ENCODE measurements at places on chromosomes 4 and X. TPM values are rescaled to one million over a fixed set of nuclear protein-coding genes. Genes with fewer than 3 reads are reported as not detected.

Gene TRIM75
- total RNA-seq: not detected

Gene RHOXF1
- total RNA-seq: 1.4 TPM

GRCh38 chr4:109238746-109239145, 63.7 kb downstream of the COL25A1 start:
- H3K27ac ChIP-seq: no peak overlapping the region
- peaks cover 6% of the 10 kb centered on the region for H3K4me1 ChIP-seq

DNA sequence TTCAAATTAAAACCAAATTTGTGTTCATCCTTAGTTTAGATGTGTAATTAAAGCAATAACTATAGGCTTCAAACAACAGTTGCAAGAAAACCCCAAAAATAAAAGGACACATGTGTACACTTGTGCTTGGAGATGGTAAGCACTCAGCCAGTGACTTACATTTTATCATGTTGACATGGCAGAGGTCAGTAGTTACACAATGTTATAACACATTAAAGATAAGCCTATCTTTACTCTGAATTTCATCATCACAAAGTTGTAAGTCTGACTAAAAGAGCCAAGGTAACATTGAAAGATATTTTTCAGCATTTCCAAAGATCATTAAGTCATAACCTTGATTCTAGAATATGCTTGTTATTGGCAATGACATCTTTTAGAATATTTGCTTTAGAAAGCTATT, 98.5 kb upstream of the PNPLA4 start:
- H3K27ac ChIP-seq: no peak overlapping the region
- no peak for DNase-seq
- H3K27me3 ChIP-seq: no peaks in the 10 kb centered on the region
- H3K4me3 ChIP-seq: no peak overlapping the region
- no peaks in the 10 kb centered on the region for H3K36me3 ChIP-seq

GRCh38 chrX:30414144-30414543, 105.0 kb upstream of the NR0B1 start:
- no peak for DNase-seq
- H3K36me3 ChIP-seq: no peaks in the 10 kb centered on the region
- peak overlapping the region; percentile 51 for H3K27ac ChIP-seq
- H3K4me3 ChIP-seq: peak overlapping the region; percentile 8
- no peaks in the 10 kb centered on the region for H3K27me3 ChIP-seq
- H3K4me1 ChIP-seq: peaks cover 42% of the 10 kb centered on the region

GRCh38 chr4:76943129-76943620, 6.4 kb upstream of the SEPTIN11 start:
- peaks cover 3% of the 10 kb centered on the region for H3K36me3 ChIP-seq
- H3K27ac ChIP-seq: no peak overlapping the region
- no peak for DNase-seq
- no peak overlapping the region for H3K4me3 ChIP-seq
- peaks cover 3% of the 10 kb centered on the region for H3K4me1 ChIP-seq

Gene F11
- 0.53 TPM for total RNA-seq

DNA sequence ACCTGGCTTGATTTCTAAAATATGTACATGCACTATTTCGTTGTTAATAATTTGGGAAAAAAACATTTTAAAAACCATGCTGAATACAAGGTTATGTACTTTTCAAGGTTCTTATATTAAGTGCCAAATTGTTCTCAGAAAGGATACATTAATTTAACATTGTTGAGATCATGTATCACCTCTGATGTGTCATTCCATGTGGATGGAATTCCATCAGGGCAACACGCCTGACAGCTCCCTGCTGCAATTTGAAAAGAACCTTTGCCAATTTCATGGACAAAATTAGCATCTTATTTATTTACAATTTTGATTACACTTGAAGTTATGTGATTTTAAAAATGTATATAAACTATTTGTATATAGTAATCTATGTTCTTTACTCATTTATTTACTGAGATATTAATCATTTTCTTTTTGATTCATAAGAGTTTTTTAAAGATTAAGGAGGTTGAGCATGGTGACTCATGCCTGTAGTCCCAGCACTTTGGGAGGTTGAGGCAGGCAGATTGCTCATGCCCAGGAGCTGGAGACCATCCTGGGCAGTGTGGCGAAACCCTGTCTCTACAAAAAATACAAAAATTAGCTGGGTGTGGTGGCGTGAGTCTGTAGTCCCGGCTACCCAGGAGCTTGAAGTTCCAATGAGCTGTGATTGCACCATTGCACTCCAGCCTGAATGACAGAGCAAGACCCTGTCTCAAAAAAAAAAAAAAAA, 142.8 kb downstream of the ENPP6 start:
- H3K27me3 ChIP-seq: peaks cover 18% of the 10 kb centered on the region
- no peaks in the 10 kb centered on the region for H3K4me1 ChIP-seq
- no peak overlapping the region for H3K27ac ChIP-seq
- H3K36me3 ChIP-seq: peaks cover 3% of the 10 kb centered on the region

Gene TMSB15A
- total RNA-seq: 113 TPM

- H3K36me3 ChIP-seq: no peaks in the 10 kb centered on the region
- no peak for DNase-seq
- H3K4me1 ChIP-seq: no peaks in the 10 kb centered on the region
- no peak overlapping the region for H3K27ac ChIP-seq
- no peak overlapping the region for H3K4me3 ChIP-seq
- no peaks in the 10 kb centered on the region for H3K27me3 ChIP-seq
Observed at GRCh38 chrX:110563282-110563681, 204.6 kb downstream of the RTL9 start.

DNA sequence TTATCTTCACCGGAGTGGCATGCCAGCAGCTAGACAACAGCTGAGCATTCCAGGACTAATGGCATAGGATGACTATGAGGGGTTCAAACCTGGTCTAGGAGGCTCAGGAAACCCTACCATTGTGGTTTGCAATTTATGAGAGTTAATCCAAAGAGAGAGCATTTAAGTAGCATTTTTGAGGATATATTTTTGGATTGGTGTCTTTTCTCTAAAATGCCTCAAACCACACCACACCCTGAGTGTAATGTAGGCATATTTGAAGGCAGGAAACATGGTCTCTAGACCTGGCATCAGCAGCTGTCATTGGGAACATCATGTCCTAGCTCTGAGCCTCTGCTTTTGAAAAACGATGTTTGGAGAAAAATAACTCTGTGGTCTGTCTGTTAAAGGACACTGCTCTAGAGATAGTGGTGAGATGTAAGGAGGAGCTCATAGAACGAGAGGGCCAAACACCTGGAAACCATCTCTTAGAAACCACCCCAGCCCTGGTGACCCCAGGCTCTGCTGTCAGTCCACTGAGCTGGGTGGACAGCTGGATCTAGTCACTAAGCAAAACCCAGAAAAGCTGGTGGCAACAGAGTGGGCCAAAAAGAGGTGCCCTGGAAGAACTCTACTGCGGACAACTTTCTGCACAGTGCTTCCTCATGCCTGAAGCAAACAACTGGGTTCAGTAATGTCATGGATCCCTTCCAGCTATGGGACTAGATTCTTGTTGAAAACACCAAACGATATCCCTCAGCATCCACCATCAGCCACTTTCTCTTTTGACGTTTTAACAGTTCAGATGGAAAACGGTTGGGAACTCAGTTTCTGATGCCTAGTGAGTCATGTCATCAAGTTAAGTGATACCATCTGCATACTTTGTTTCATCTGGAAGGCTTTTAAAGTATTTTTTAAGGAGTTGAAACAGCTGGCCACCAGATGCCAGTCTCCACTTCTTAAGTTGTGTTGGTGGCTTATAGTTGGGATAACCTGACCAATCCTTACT, 100.2 kb upstream of the C1QTNF7 start:
- DNase-seq: no peak
- no peak overlapping the region for H3K27ac ChIP-seq
- H3K4me3 ChIP-seq: no peak overlapping the region

Gene VGLL1
- 0.24 TPM for total RNA-seq

Gene SMARCA1
- total RNA-seq: 183 TPM

DNA sequence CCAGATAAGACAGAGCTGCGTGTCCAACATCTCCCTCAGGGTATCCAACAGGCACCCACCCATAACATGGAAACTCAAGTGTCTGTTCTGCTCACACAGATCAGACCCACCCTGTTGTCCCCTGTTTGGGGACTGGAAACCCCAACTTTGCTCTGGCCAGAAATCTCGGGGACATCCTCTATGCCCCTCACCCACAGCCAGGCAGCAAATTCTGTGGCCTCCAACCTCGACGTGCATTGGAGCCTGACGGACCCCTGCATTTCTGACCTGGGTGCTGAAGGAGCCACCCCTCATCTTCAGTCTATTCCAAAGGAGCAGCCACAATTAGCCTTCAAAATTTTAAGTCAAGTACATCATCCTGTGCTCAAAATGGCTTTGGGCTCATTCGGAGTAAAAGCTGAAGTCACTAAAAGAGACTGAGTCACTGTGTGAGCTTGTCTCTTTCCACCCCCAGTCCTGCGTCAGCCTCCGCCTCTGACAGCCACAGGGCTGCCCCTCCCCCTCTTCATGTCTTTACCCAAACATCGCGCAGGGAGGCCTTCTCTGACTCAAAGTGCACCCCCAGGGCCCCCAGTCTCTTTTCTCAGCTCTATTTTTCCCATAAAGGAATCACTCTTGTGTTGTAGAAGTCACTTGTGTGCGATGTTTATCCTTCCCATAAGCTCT, 24.4 kb upstream of the PDE6B start:
- DNase-seq: no peak
- no peaks in the 10 kb centered on the region for H3K4me1 ChIP-seq
- H3K4me3 ChIP-seq: no peak overlapping the region
- no peaks in the 10 kb centered on the region for H3K36me3 ChIP-seq
- no peak overlapping the region for H3K27ac ChIP-seq

DNA sequence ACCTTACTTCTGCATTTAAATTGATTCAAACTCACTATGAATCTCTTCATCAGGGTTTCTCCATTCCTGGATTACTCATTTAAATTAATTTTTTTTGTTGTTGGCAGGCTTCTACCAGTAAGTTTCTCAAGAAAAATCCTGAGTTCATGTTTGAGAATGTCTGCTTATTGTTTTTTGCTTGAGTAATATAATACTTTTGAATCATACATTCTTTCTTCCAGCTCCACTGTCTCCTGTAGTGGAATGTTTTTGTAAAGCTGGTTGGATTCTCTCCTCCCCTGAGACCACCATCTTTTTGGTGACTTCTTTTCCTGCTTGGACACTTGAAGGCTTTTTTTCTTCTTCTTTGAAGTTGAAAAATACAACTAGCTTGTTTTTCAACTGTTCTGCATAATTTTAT, 4.3 kb upstream of the MID1IP1 start:
- no peaks in the 10 kb centered on the region for H3K36me3 ChIP-seq
- DNase-seq: no peak
- no peaks in the 10 kb centered on the region for H3K27me3 ChIP-seq

Gene EVC
- total RNA-seq: 30.2 TPM

- no peak for DNase-seq
- H3K27me3 ChIP-seq: no peaks in the 10 kb centered on the region
- H3K4me1 ChIP-seq: peaks cover 4% of the 10 kb centered on the region
- peaks cover 43% of the 10 kb centered on the region for H3K36me3 ChIP-seq
- no peak overlapping the region for H3K27ac ChIP-seq
Observed at GRCh38 chr4:87365348-87365747, 25.6 kb downstream of the HSD17B11 start.

DNA sequence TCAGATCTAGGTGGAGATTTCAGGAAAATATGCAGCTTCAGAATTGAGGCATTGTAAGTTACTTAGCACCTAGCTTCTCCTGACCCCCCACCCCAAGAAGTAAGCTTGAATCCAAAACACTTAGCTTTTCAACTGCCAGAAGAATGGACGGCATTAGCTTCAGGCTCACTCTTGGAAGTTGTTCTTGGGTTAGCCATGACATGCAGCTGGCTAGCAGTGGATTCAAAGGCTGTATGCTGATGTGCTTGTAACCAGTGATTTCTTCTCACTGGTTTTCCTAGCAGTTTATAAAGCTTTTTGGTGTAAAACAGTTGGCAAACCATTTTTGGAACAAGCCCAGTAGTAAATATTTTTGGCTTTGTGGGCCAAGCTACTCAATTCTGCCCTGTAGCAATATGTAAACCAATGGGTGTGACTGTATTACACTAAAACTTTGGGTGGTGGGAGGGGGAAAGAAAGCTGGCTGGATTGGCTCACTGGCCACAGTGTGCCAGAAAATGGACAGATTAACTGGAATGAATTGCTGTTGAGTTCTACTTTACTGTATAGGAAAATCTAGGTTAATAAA, 85.6 kb downstream of the SHROOM2 start:
- no peak for DNase-seq
- H3K36me3 ChIP-seq: peaks cover 8% of the 10 kb centered on the region
- H3K4me3 ChIP-seq: no peak overlapping the region
- H3K4me1 ChIP-seq: peaks cover 11% of the 10 kb centered on the region

- H3K4me1 ChIP-seq: peaks cover 4% of the 10 kb centered on the region
- H3K36me3 ChIP-seq: peaks cover 1% of the 10 kb centered on the region
- no peaks in the 10 kb centered on the region for H3K27me3 ChIP-seq
- H3K27ac ChIP-seq: no peak overlapping the region
- H3K4me3 ChIP-seq: no peak overlapping the region
- no peak for DNase-seq
Observed at GRCh38 chr4:16217300-16218051, 8.8 kb downstream of the TAPT1 start.

Gene ADRA2C
- total RNA-seq: 3.0 TPM

Gene WAS
- total RNA-seq: 1.2 TPM

GRCh38 chr4:166318810-166319525, 445.9 kb downstream of the TLL1 start:
- H3K4me3 ChIP-seq: no peak overlapping the region
- DNase-seq: no peak
- H3K36me3 ChIP-seq: no peaks in the 10 kb centered on the region
- no peaks in the 10 kb centered on the region for H3K4me1 ChIP-seq

DNA sequence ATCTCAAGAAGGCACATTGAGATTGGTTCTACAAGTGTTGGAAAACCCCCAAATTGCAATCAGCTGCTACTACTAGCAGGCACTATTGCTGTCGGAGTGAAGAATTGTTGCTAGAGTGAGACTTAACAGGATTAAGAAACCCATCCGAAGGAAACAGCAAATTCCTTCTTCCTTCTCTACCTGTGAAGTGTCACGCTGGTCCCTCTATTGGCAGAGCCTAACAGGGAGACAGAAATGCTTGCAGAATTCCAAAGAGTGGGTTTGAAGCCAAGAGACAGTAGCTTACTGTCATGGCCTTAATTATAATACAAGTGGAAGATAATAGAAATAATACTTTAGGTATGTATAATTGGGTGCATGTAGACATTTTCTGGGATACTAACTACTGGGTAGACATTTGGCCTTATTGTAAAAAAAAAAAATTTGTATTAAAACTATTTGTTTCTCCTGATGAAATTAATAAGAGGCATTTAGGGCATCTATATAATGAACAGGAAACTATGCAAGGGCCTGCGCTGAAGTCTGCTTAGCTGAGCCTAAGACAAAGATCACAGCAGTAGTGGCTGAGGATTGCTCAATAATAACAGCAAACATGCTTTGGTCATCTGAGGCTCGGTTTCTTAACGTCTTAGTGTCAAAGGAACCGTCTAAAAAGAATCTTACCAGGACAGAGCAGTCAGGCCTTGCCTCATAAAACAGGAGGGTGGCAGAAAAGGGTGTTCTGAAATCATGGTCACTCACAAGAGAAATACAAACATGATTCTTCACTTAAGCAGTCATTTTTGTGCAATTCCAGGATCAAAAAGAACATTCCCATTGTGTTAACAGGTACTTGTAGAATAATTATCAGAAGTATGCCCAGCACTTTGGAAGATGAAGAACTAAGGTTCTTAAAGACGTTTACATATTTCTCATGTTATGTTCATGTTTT, 40.8 kb downstream of the FAM241A start:
- no peaks in the 10 kb centered on the region for H3K36me3 ChIP-seq
- DNase-seq: no peak
- H3K27ac ChIP-seq: no peak overlapping the region
- peaks cover 5% of the 10 kb centered on the region for H3K4me1 ChIP-seq
- no peaks in the 10 kb centered on the region for H3K27me3 ChIP-seq

Gene COL25A1
- total RNA-seq: 3.8 TPM

GRCh38 chr4:188971125-188971524, 831.9 kb downstream of the TRIML1 start:
- H3K4me1 ChIP-seq: peaks cover 23% of the 10 kb centered on the region
- H3K36me3 ChIP-seq: peaks cover 4% of the 10 kb centered on the region
- DNase-seq: no peak
- no peak overlapping the region for H3K4me3 ChIP-seq
- H3K27ac ChIP-seq: no peak overlapping the region
- H3K27me3 ChIP-seq: no peaks in the 10 kb centered on the region

All from progenitor cell of endocrine pancreas (in vitro differentiated cells).